Activated T-helper 2 cell treated with anti-CD3 and anti-CD28 coated beads, Interferon-gamma antibody, Interleukin-2, Interleukin-4, amounts not matched to agents 10 μg/mL and 5 μg/mL and 100 μg/mL, durations not matched to agents 14 hours and 24 hours and 36 hours (primary cell): ENCODE measurements at places on chromosomes 11 and 22. TPM values are rescaled to one million over a fixed set of nuclear protein-coding genes. Genes with fewer than 3 reads are reported as not detected.

- no peak for DNase-seq
- H3K4me3 ChIP-seq, result no peak overlapping the region
- H3K36me3 ChIP-seq, result peaks cover 2% of the 10 kb centered on the region
- peaks cover 11% of the 10 kb centered on the region for H3K4me1 ChIP-seq
Measured at GRCh38 chr11:921921-922678, 3.6 kb upstream of the AP2A2 start.

GRCh38 chr11:26234451-26234850 lies 97.5 kb upstream of the ANO3 start:
- no peaks in the 10 kb centered on the region for H3K4me1 ChIP-seq
- H3K36me3 ChIP-seq, result no peaks in the 10 kb centered on the region
- H3K4me3 ChIP-seq, result no peak overlapping the region
- no peak overlapping the region for H3K27ac ChIP-seq

GRCh38 chr11:130314184-130314749 lies 450 bp downstream of the ZBTB44 start:
- no peaks in the 10 kb centered on the region for H3K27me3 ChIP-seq
- H3K4me3 ChIP-seq, result peak overlapping the region; percentile 95
- peaks cover 48% of the 10 kb centered on the region for H3K4me1 ChIP-seq
- H3K36me3 ChIP-seq, result peaks cover 14% of the 10 kb centered on the region
- H3K27ac ChIP-seq, result peak overlapping the region; percentile 94

GRCh38 chr11:35061516-35062440 lies 77.2 kb upstream of the CD44 start:
- peaks cover 11% of the 10 kb centered on the region for H3K27me3 ChIP-seq
- H3K4me1 ChIP-seq, result peaks cover 31% of the 10 kb centered on the region
- H3K27ac ChIP-seq, result no peak overlapping the region
- no peak for DNase-seq
- peaks cover 14% of the 10 kb centered on the region for H3K36me3 ChIP-seq

GRCh38 chr22:24450610-24451009 lies 23.2 kb downstream of the ADORA2A start:
- H3K4me3 ChIP-seq, result no peak overlapping the region
- no peak for DNase-seq
- H3K27me3 ChIP-seq, result no peaks in the 10 kb centered on the region
- no peak overlapping the region for H3K27ac ChIP-seq

DNA sequence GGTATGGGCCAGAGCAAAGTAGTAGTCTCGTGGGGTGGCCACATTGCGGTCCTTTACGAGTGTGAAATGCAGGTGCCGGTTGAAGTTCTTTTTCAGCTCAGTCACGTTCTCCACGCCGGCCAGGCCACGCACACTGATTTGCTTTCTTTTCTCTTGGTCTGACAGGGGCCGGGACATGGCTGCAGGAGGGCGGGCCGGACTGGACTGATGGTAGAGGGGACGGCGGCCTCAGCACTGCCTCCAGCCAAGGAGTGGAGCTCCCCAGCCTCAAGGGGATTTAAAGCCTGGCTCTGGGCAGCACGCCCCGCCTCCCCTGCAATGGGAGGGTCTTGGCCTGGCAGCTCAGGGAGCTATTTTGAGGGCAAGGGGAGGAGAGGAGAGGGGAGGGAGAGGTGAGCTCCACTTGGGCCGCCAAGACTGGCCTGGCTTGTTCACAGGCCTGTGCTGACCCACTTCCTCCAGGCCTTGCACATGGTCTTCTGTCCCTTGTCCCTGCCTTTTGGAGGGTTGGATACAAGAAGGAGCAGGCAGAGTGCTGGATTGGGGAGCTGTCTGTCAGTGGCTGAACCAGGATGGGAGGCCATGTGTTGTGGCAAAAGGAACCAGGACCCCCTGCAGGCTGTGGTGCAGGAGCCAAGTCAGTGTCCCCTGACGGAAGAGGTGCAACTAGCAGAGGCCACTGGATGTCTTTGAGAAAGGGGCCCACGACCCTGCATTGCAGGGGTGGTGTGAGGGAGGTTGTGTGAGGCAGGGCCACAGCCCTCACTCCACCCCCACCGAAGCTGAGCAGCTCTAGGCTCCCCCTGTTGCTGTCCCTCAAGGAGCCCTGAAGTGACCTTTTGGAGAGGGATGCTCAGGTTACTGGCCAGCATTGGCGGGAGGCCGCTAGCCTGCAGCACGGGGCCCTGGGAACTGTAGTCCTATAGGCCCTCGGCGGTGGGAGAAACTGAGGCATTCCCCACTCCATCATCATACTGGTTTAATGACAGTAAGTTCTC lies at the start of gene PYGM:
Gene PYGM (minus strand): TSS at position 253 of the 998 bp plus-strand sequence. CDS start 76 bp downstream, at position 177.
- H3K27me3 ChIP-seq, result no peaks in the 10 kb centered on the region
- peaks cover 38% of the 10 kb centered on the region for H3K36me3 ChIP-seq
- H3K27ac ChIP-seq, result peak within 1 kb of the TSS; percentile 67

- H3K27me3 ChIP-seq, result no peaks in the 10 kb centered on the region
Measured at GRCh38 chr11:111735262-111736116, 30.7 kb downstream of the PPP2R1B start.

- DNase-seq, result no peak
- H3K4me3 ChIP-seq, result peak within 1 kb of the TSS; percentile 82
- peaks cover 18% of the 10 kb centered on the region for H3K4me1 ChIP-seq
- peaks cover 16% of the 10 kb centered on the region for H3K27me3 ChIP-seq
- no peaks in the 10 kb centered on the region for H3K36me3 ChIP-seq
- no peak within 1 kb of the TSS for H3K27ac ChIP-seq
Measured at GRCh38 chr11:2443881-2444820, at the start of gene TRPM5. Gene TRPM5 (minus strand): TSS chr11:2444514. CDS start chr11:2423036, 21,478 bp downstream.

- H3K4me1 ChIP-seq, result peaks cover 64% of the 10 kb centered on the region
- DNase-seq, result no peak
- H3K4me3 ChIP-seq, result peak overlapping the region; percentile 11
- no peaks in the 10 kb centered on the region for H3K27me3 ChIP-seq
- H3K36me3 ChIP-seq, result no peaks in the 10 kb centered on the region
Measured at GRCh38 chr11:114166897-114167323, 107.4 kb downstream of the ZBTB16 start.

- peaks cover 2% of the 10 kb centered on the region for H3K4me1 ChIP-seq
- no peak overlapping the region for H3K4me3 ChIP-seq
- H3K27me3 ChIP-seq, result peaks cover 3% of the 10 kb centered on the region
- H3K27ac ChIP-seq, result no peak overlapping the region
Measured at GRCh38 chr11:8720352-8720751, 37.8 kb downstream of the RPL27A start.

- peaks cover 5% of the 10 kb centered on the region for H3K27me3 ChIP-seq
- no peaks in the 10 kb centered on the region for H3K36me3 ChIP-seq
- no peak overlapping the region for H3K27ac ChIP-seq
- no peak for DNase-seq
- H3K4me1 ChIP-seq, result peaks cover 2% of the 10 kb centered on the region
- no peak overlapping the region for H3K4me3 ChIP-seq
Measured at GRCh38 chr11:126817096-126817495, 183.5 kb downstream of the KIRREL3 start.

GRCh38 chr11:14713496-14714244 lies 70.1 kb downstream of the PDE3B start:
- peaks cover 52% of the 10 kb centered on the region for H3K36me3 ChIP-seq
- peaks cover 16% of the 10 kb centered on the region for H3K4me1 ChIP-seq
- DNase-seq, result peak; percentile 10
- peak overlapping the region; percentile 2 for H3K4me3 ChIP-seq
- peak overlapping the region; percentile 71 for H3K27ac ChIP-seq

- no peak for DNase-seq
- no peak overlapping the region for H3K27ac ChIP-seq
- no peaks in the 10 kb centered on the region for H3K27me3 ChIP-seq
- H3K36me3 ChIP-seq, result no peaks in the 10 kb centered on the region
- no peak overlapping the region for H3K4me3 ChIP-seq
Measured at GRCh38 chr22:27482402-27482801, 319.2 kb downstream of the MN1 start.

DNA sequence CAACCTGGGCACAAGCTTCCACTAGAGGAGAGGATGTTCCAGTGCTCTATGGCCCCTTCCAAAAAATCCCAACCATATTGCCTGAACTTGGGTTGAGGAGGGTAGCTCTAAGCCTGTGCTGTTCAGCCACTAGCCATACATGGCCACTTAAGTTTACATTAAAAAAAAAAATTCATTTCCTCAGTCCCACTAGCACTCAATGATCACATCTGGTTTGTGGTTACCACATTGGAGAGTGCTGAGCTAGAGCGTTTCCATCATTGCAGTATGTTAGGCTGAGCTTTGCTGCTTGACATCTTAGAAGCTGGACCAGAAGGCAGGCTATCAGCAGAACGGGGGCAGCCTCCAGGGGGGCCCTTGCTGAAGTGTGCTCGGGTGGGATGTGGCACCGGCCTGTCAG lies 43.5 kb upstream of the CYP2D6 start:
- peaks cover 52% of the 10 kb centered on the region for H3K36me3 ChIP-seq
- DNase-seq, result no peak
- no peaks in the 10 kb centered on the region for H3K27me3 ChIP-seq
- H3K27ac ChIP-seq, result peak overlapping the region; percentile 60
- peaks cover 20% of the 10 kb centered on the region for H3K4me1 ChIP-seq
- no peak overlapping the region for H3K4me3 ChIP-seq

DNA sequence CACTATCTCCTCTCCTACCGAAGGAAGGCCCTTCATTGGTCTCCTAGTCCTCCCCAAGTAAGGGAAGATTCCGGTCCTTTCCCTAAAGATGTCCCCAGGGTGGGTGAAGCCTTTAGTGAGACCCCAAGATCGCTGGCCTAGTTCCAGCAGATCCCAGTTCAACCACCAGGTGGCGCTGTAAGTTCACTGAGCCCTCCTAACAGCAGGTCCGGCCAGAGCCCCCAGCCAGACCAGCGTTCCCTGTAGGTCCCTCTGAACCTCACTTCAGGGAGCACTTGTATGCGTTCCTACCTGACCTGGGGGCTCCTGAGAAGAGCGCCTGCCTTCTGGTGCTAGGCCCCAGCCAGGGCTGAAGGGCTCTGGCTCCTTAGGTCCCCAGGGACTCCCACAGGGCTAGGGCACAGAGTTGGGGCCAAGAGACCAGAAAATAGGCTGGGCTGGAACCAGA lies 38.1 kb downstream of the LMO1 start:
- H3K4me1 ChIP-seq, result peaks cover 3% of the 10 kb centered on the region
- H3K36me3 ChIP-seq, result no peaks in the 10 kb centered on the region
- no peaks in the 10 kb centered on the region for H3K27me3 ChIP-seq
- no peak overlapping the region for H3K4me3 ChIP-seq

- no peak overlapping the region for H3K4me3 ChIP-seq
- H3K4me1 ChIP-seq, result no peaks in the 10 kb centered on the region
- H3K36me3 ChIP-seq, result no peaks in the 10 kb centered on the region
Measured at GRCh38 chr22:35850831-35851230, 133.2 kb downstream of the APOL5 start.

DNA sequence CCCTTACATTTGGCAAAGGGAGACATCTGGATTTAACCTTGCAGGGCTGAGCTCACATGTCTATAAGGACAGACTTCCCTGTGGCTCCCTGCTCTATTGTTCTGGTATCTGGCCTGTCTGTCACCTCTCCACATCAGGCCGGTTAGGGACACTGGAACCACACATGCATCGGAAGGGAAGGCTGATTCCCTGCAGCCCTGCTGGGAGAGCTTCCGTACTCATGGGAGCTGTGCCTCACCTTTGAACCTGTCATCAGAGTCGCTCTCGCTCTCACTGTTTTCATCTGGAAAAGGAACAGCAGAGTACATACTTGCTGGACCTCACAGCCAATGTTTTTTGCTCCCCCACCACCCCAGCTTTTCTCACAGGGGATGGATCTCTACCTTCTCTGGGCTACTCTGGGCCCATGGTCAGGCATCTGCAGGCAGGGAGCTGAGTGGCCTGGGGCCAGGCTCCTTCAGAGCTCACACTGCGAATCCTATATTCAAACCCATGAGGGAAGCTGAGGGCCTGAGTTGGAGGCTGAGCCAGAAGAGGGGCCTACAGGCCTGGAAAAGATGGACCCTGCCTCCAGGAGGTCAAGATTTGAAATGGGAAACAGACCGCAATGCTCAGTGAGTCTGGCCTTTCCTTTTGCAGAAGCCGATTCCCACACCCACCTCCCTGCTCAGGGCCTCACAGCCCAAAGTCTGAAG lies 31.3 kb downstream of the RPL27A start:
- H3K27me3 ChIP-seq, result no peaks in the 10 kb centered on the region
- H3K27ac ChIP-seq, result no peak overlapping the region
- peaks cover 2% of the 10 kb centered on the region for H3K4me1 ChIP-seq
- H3K4me3 ChIP-seq, result no peak overlapping the region
- H3K36me3 ChIP-seq, result no peaks in the 10 kb centered on the region
- DNase-seq, result no peak

DNA sequence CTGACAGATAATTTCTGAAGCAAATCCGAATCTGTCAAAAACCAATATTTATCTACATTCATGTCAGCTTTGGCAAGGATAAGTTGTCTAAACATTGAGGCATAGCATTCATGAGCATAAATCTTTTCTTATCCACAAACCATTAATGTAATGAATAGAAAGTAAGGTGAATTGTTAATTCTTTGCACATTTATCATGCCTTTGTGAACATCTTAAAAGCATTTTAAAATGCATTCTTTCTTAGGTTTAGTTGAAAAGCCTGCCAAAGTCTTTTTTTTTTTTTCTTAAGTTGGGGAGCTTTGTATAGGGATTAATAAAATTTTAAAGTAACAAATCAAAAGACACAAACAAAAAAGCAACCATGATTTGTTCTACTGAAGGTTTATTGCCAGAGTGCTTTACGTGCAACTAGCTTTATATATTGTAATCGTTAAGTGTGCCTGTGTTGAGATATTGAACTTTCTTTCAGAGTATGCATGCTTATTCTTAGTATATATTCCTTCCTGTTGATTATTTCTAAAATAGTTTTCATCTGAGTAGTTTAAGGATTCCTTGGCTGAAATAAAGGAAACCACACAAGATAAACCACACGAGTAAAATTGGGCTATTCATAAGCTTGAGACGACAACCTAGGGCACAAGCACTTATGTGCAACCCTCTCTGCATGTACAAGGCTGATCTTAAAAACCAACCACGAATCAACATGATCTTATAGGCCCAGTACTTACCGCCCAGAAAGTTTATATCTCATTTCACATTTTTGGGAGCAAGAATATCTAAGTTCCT lies 1110.9 kb upstream of the CNTN5 start:
- no peak for DNase-seq
- H3K27ac ChIP-seq, result no peak overlapping the region
- no peaks in the 10 kb centered on the region for H3K4me1 ChIP-seq
- no peak overlapping the region for H3K4me3 ChIP-seq
- H3K27me3 ChIP-seq, result no peaks in the 10 kb centered on the region

- no peak for DNase-seq
- H3K4me1 ChIP-seq, result no peaks in the 10 kb centered on the region
- no peak overlapping the region for H3K27ac ChIP-seq
Measured at GRCh38 chr11:60098508-60098907, 10.0 kb downstream of the MS4A2 start.

DNA sequence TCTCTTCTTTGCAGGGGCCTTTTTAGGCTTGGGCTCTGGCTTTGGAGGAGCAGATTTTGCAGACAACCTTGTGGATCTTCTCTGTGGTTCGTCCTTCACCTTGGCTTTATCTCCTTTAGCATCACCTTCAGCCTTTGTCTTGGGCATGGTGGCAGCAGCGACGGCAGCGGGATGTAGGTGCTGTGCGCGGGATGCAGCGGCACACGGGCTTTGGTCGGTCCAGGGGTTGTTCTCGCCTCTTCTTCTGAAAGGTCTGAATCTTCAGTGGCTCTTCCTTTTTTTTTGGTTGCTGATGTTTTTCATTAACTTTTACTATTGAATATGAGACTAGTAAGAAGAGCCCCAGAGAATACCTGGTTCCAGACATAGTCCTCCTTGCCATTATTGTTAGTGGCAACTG lies 10.0 kb downstream of the MEI1 start:
- H3K36me3 ChIP-seq, result no peaks in the 10 kb centered on the region
- no peaks in the 10 kb centered on the region for H3K4me1 ChIP-seq
- no peak overlapping the region for H3K27ac ChIP-seq
- no peak overlapping the region for H3K4me3 ChIP-seq

- peaks cover 4% of the 10 kb centered on the region for H3K4me1 ChIP-seq
- H3K27ac ChIP-seq, result no peak overlapping the region
- H3K36me3 ChIP-seq, result no peaks in the 10 kb centered on the region
- no peak overlapping the region for H3K4me3 ChIP-seq
Measured at GRCh38 chr11:61736310-61736709, 16.1 kb upstream of the MYRF start.

Gene SHANK3
- 0.16 and 0.25 TPM in 2 replicates for total RNA-seq

Gene SLC5A4
- total RNA-seq, result not detected in 2 replicates

Gene OR6T1
- not detected in 2 replicates for total RNA-seq

Gene GAB4
- 0.07 TPM in 1 of 2 replicates, not detected in the other for total RNA-seq

Gene C11orf86
- not detected in 2 replicates for total RNA-seq

Gene MS4A6E
- total RNA-seq, result not detected in 2 replicates
